ENCODE measurements at places on chromosomes 16 and 17.

GRCh38 chr17:60356940-60357339 is 35.0 kb downstream of the USP32 start:
- H3K27ac ChIP-seq = no peak overlapping the region
- H3K4me3 ChIP-seq = no peak overlapping the region
- no peak for DNase-seq
- no peaks in the 10 kb centered on the region for H3K27me3 ChIP-seq
- H3K4me1 ChIP-seq = 0 out of 2 replicates have a peak, but pooled peaks cover 2% of the 10 kb centered on the region
- H3K36me3 ChIP-seq = no peaks in the 10 kb centered on the region

GRCh38 chr17:67515490-67516083 is 138.5 kb downstream of the PITPNC1 start:
- no peaks in the 10 kb centered on the region for H3K27me3 ChIP-seq
- no peaks in the 10 kb centered on the region for H3K36me3 ChIP-seq
- DNase-seq = no peak
- no peak overlapping the region for H3K4me3 ChIP-seq

GRCh38 chr17:76947771-76948170 is 79.6 kb downstream of the MGAT5B start:
- H3K4me1 ChIP-seq = no peaks in the 10 kb centered on the region
- H3K36me3 ChIP-seq = no peaks in the 10 kb centered on the region
- DNase-seq = no peak
- H3K27me3 ChIP-seq = no peaks in the 10 kb centered on the region
- H3K4me3 ChIP-seq = no peak overlapping the region

- DNase-seq = no peak
- no peaks in the 10 kb centered on the region for H3K36me3 ChIP-seq
- 0 out of 2 replicates have a peak, but pooled peaks cover under 1% of the 10 kb centered on the region for H3K4me1 ChIP-seq
Observed at GRCh38 chr17:17036524-17036998, 5.7 kb upstream of the MPRIP start.

GRCh38 chr17:49071106-49071505 is 61.5 kb upstream of the B4GALNT2 start:
- DNase-seq = no peak
- no peak overlapping the region for H3K27ac ChIP-seq
- H3K4me3 ChIP-seq = no peak overlapping the region
- H3K4me1 ChIP-seq = no peaks in the 10 kb centered on the region

DNA sequence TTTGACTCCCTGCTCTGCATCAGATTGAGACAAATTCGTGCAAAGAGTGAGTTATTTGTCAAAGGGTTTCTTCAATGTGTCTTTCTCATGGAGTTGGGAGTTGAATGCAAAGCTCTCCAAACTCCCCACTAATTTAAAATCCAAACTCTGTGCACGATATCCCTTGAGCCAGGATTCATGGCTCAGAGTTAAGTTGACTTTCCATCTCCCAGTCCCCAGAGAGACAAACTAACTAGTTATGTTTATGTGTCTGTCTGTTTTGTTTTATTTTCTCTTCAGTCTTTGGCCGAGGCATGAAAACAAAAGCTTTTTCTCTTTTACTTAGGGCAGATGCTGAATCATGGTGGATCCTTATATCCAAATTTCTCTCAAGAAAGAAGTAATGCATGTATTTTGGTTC is 570.0 kb upstream of the CDH5 start:
- no peaks in the 10 kb centered on the region for H3K4me1 ChIP-seq
- H3K27ac ChIP-seq = no peak overlapping the region
- no peaks in the 10 kb centered on the region for H3K36me3 ChIP-seq
- H3K27me3 ChIP-seq = no peaks in the 10 kb centered on the region

DNA sequence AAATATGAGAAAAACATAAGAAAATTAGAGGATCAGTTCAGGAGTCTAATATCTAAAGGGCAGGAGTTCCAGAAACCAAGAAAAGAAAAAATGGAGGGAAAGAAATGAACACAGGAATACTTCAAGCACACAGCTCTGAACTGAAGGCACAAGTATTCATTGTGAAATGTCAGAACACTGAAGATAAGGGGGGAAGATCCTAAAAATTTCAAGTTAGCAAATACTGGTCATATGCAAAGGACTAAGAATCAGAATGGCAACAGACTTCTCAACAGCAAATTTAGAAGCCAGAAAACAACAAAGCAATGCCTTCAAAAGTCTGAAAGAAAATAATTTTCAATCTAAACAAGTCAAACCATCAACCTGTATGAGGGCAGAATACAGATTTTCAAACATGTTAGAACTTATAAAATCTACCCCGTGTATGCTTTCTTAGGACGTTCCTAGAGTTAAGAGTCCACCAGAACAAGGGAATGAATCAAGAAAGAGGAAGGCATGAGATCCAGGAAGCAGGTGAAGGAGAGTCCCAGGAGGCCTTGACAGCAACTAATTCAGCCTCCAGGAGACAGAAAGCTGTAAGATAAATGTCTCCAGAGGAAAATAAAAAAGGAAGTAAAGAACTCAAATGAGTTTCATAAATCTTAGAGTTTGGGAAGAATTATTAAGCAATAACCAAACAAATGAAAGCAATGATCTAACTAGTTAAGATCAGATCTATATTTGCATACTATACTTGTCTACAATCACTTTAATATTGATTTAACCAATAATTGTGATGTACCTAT is 2.8 kb downstream of the BRD7 start:
- H3K4me1 ChIP-seq = no peaks in the 10 kb centered on the region
- no peak overlapping the region for H3K27ac ChIP-seq
- H3K36me3 ChIP-seq = peaks cover 17% of the 10 kb centered on the region
- H3K27me3 ChIP-seq = no peaks in the 10 kb centered on the region
- no peak overlapping the region for H3K4me3 ChIP-seq

GRCh38 chr16:7113395-7113794 is 219.2 kb upstream of the RBFOX1 start:
- DNase-seq = no peak
- H3K27me3 ChIP-seq = no peaks in the 10 kb centered on the region
- H3K4me1 ChIP-seq = no peaks in the 10 kb centered on the region
- no peaks in the 10 kb centered on the region for H3K36me3 ChIP-seq

DNA sequence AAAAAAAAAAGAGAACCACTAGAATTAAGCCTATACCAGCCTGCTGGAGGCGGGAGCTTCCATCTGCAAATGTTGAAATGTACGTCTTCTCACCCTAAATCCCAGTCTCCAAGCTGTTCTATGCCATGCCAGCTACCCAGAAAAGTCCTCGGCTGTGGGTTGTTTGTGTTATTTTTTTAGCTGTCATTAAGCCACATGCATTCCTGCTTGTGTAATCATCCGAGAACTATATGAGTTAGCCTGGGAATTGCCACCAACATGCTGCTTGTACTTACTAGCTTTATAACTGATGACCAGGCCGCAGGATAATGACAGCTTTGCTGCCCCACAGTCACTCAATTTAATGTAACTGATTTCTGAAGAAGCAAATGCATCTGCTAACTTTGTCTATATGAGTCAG is 313.9 kb upstream of the SALL1 start:
- no peaks in the 10 kb centered on the region for H3K36me3 ChIP-seq
- no peaks in the 10 kb centered on the region for H3K27me3 ChIP-seq
- DNase-seq = no peak
- H3K27ac ChIP-seq = no peak overlapping the region
- H3K4me1 ChIP-seq = no peaks in the 10 kb centered on the region
- no peak overlapping the region for H3K4me3 ChIP-seq

GRCh38 chr16:88423448-88423850 is 29.6 kb upstream of the ZFPM1 start:
- no peaks in the 10 kb centered on the region for H3K36me3 ChIP-seq
- no peak overlapping the region for H3K4me3 ChIP-seq
- no peak overlapping the region for H3K27ac ChIP-seq
- H3K27me3 ChIP-seq = no peaks in the 10 kb centered on the region
- H3K4me1 ChIP-seq = no peaks in the 10 kb centered on the region

DNA sequence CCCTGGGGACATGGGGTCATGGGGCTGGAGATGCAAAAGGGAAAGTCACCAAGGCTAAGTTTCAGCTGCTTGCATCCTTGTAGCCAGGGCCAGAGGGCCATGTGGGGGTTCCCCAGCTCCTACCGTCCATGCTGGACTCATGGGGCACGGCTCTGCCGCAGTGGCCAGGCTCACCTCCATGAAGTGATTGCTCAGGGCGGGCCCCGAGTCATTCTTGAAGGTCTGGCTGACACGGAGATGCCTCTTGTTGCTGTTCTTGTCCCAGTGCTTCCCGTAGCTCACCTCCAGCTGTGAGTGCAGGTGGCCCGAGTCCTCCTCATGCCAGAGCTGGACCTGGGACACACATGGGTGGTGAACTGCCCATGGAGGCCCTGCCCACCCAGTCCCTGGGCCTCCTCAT is 114.5 kb downstream of the RMI2 start:
- H3K27me3 ChIP-seq = no peaks in the 10 kb centered on the region
- no peaks in the 10 kb centered on the region for H3K36me3 ChIP-seq
- no peak for DNase-seq
- H3K4me3 ChIP-seq = no peak overlapping the region
- H3K4me1 ChIP-seq = no peaks in the 10 kb centered on the region

- no peak overlapping the region for H3K27ac ChIP-seq
- H3K4me3 ChIP-seq = no peak overlapping the region
- H3K36me3 ChIP-seq = no peaks in the 10 kb centered on the region
Observed at GRCh38 chr17:39640591-39641031, 3.7 kb downstream of the STARD3 start.

GRCh38 chr16:46885960-46886763 is 2.0 kb downstream of the GPT2 start:
- H3K36me3 ChIP-seq = 0 out of 2 replicates have a peak, but pooled peaks cover 3% of the 10 kb centered on the region
- no peak overlapping the region for H3K4me3 ChIP-seq
- H3K27ac ChIP-seq = no peak overlapping the region
- no peaks in the 10 kb centered on the region for H3K27me3 ChIP-seq

GRCh38 chr16:31148896-31149295 is 970 bp downstream of the PRSS36 start:
- H3K36me3 ChIP-seq = no peaks in the 10 kb centered on the region
- no peak for DNase-seq
- H3K27me3 ChIP-seq = no peaks in the 10 kb centered on the region
- no peak overlapping the region for H3K4me3 ChIP-seq
- H3K27ac ChIP-seq = no peak overlapping the region

GRCh38 chr17:61249649-61250299 is 149.9 kb upstream of the TBX2 start:
- H3K27me3 ChIP-seq = no peaks in the 10 kb centered on the region
- no peaks in the 10 kb centered on the region for H3K36me3 ChIP-seq
- no peak overlapping the region for H3K27ac ChIP-seq
- no peak overlapping the region for H3K4me3 ChIP-seq
- H3K4me1 ChIP-seq = 0 out of 2 replicates have a peak, but pooled peaks cover 2% of the 10 kb centered on the region

DNA sequence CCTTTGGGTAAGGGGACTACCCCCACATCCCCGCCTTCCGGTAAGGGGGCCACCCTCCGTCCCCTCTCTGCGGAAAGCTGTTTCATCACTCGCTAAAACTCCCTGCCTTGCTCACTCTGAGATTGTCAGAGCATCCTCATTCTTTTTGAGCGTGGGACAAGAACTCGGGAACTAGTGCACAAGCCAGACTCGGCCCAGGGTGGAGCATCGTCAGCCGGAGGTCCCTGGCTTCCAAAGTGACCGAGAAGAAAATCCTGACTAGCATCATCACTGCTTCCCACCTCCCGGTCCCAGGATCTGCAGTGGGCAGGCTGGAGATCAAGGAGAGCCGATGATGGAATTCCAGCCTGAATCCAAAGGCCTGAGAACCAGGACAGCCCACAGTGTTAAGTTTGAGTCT is 380.3 kb downstream of the SEC14L1 start:
- no peaks in the 10 kb centered on the region for H3K36me3 ChIP-seq
- H3K4me1 ChIP-seq = no peaks in the 10 kb centered on the region
- no peak overlapping the region for H3K4me3 ChIP-seq
- DNase-seq = no peak
- H3K27ac ChIP-seq = no peak overlapping the region

- H3K27ac ChIP-seq = no peak overlapping the region
- no peaks in the 10 kb centered on the region for H3K36me3 ChIP-seq
- H3K27me3 ChIP-seq = no peaks in the 10 kb centered on the region
- H3K4me1 ChIP-seq = peaks cover 2% of the 10 kb centered on the region
- no peak overlapping the region for H3K4me3 ChIP-seq
Observed at GRCh38 chr17:68424203-68424602, 33.1 kb downstream of the WIPI1 start.

DNA sequence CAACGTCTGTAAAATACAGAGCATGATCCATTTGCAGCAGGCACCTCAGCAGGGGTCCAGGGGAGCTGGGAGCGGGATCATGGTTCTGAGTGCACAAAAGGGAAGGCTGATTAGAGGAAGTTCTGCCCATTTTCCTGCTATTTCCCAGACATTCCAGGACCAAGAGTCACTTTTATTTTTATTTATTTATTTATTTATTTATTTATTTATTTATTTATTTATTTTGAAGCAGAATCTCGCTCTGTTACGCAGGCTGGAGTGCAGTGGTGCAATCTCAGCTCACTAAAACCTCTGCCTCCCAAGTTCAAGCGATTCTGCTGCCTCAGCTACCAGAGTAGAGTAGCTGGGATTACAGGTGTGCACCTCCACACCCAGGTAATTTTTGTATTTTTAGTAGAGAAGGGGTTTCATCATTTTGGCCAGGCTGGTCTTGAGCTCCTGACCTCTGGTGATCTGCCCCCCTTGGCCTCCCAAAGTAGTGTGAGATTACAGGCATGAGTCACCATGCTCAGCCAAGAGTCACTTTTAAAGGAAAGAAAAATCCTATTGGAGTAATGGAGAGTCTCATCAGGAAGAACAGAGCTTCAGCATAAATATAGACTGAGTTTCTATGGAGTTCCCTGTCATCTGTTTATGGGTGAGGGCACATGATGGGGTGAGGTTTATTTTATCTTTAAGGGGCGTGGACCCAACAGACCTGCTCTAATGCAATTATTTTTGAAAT is 355.2 kb downstream of the HAPSTR1 start:
- no peak for DNase-seq
- no peaks in the 10 kb centered on the region for H3K4me1 ChIP-seq
- no peak overlapping the region for H3K4me3 ChIP-seq
- no peaks in the 10 kb centered on the region for H3K36me3 ChIP-seq
- H3K27ac ChIP-seq = no peak overlapping the region

DNA sequence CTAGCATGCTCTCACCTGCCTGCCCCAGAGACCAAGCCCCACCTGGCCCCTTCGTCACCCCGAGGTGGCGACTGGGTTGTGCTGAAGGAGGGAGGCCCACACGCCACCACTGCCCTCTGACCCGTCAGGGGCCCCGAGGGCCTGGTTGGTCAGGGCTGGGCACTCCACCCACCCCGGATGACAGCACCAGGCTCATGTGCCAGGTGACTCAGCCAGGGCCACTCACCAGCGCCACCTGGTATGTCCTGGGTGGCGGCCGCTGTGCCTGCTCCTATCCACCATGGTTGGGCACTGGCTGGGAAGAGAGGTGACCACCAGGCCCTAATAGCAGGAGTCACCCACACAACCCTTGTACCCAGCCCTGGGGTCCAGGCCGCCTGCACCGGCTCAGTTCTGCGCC is 68.9 kb downstream of the JPH3 start:
- no peaks in the 10 kb centered on the region for H3K36me3 ChIP-seq
- H3K4me3 ChIP-seq = no peak overlapping the region
- H3K4me1 ChIP-seq = peaks cover 2% of the 10 kb centered on the region
- no peak for DNase-seq

DNA sequence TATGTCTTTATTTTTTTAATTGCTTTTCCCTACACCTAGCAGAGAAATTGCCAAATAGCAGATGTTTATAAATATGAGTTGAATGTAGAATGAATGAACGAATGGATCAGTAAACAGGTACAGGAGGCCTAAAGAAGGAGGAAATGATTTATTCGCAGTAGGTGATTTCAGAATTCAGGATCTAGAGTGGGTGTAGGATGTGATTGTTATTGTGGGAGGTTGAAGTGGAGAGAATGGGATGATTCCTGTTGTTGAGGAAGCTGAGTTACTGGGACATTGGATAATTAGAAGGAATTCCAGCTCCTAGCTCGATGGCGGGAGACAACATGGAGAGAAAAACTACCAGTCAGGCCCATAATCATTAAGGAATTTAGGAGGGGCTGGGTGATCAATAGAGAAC is 42.2 kb downstream of the MRTFB start:
- H3K27ac ChIP-seq = no peak overlapping the region
- H3K36me3 ChIP-seq = no peaks in the 10 kb centered on the region
- no peak for DNase-seq
- no peak overlapping the region for H3K4me3 ChIP-seq
- peaks cover 4% of the 10 kb centered on the region for H3K4me1 ChIP-seq
- H3K27me3 ChIP-seq = no peaks in the 10 kb centered on the region

All from iPS DF 6.9 (cell line).